ENCODE measurements at places on chromosomes 3 and 15. TPM values are rescaled to one million over a fixed set of nuclear protein-coding genes. Genes with fewer than 3 reads are reported as not detected.

Gene SPTSSB
- under 0.01 TPM for total RNA-seq

Gene ZNF148
- total RNA-seq, result 46.2 TPM

Gene IGDCC3
- total RNA-seq, result not detected

Gene TMC3
- total RNA-seq, result 3.9 TPM

Gene NR2E3
- 0.38 TPM for total RNA-seq

Gene FAM131A
- total RNA-seq, result 24.5 TPM

Gene CLDN16
- total RNA-seq, result 0.38 TPM

Gene HRG
- not detected for total RNA-seq

Gene IMPG2
- total RNA-seq, result under 0.01 TPM

Gene GPR15
- not detected for total RNA-seq

Gene TRNT1
- 27.0 TPM for total RNA-seq

Gene PLA1A
- not detected for total RNA-seq

Gene ASB7
- 13.5 TPM for total RNA-seq

Gene SOX2
- not detected for total RNA-seq

Gene KBTBD12
- not detected for total RNA-seq

Gene ATP13A5
- total RNA-seq, result not detected

Gene WDR6
- total RNA-seq, result 62.3 TPM

Gene PLSCR5
- total RNA-seq, result not detected

Gene CFAP100
- not detected for total RNA-seq

Data from regular cardiac myocyte (primary cell).